ENCODE measurements at places on chromosomes 13 and 19.

- no peak for DNase-seq
These were observed 6.9 kb upstream of the CEACAM5 start for GRCh38 chr19:41701401-41702075.

DNA sequence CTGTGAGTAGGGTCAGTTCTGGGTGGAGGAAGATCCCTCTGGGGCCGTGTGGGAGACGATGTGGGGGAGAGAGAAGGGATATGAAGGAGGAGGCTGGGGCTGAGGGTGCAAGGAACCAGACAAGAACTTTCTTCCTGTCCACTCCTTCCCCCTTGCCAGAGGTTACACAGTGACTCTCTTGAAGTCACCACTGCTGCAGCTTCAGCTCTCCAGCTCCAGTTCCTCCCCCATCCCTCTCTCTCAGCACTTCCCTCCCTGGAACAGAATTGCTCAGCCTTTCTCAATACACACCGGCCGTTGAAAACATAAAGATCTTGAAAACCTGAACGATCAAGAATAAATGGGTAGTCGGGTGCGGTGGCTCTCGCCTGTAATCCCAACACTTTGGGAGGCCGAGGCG, 5.1 kb downstream of the ZSWIM9 start:
- DNase-seq, result no peak

DNA sequence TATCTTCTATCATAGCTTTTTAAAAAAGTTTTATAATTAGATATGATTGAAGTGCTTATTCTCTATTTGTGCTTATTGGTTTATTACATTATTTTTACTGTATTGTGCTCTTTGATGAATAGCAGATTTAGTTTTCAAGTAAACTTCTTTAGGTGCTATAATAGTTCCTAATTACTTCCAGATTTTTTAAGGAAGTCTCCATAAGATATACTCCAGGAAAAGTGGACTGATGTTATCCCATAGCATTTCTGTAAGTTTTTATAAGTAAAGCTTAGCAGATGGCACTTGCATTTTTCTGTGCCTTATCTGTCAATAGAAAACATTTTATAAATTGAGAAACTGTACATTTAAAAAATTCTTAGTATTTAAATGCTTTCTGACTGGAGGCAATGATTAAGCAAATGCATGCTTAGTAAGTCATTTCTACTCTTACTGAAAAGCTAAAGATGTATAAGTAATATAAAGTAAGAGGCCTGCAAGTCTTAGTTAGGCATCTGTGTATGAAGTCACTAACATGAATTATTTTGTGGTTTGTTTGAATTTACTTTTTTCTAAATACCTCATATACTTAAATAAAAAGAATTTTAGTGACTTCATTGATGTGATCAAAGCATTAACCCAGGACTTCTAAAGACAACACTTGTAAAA, 182.8 kb downstream of the MAB21L1 start:
- no peak for DNase-seq

GRCh38 chr13:29465741-29466293, 129.7 kb downstream of the SLC7A1 start:
- DNase-seq, result no peak

- peak; percentile 41 for DNase-seq
These were observed 42.1 kb downstream of the NAA16 start for GRCh38 chr13:41352935-41353840.

- no peak for DNase-seq
These were observed 8.9 kb downstream of the PIP5K1C start for GRCh38 chr19:3691372-3691716.

DNA sequence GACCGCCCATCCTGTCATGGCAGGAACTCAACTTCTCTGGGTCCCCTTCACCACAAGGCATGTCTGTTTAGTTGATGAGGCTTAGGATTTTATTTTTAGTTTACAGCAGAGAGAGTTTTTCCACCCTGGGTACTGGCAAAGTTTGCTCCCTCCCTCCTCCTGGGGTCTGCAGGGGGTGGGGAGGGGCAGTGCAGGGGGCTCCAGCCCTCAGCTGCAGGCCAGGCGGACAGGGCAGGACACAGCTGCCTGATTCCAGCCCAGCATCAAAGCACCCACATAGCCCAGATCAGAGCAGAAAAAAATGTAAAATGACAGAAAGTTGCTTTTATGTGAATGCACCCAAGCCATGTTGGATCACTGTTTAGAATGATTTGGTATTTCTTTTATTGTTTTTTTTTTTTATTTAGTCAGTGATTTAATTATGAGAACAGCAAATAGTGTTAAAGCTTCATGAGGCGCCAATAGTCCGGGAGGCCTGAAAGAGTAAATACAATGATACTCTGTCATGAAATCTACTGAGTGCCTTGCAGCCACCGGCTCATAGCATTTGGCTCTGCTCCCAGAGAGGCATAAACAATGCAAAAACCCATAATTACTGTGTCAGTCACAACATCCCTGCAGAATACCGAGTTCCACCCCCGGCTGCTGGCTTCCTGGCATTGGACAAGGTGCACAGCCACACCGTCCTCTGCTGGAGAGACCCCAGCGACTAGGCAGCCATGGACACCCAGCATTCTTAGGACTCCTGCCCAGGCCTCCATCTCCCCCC, 923.5 kb downstream of the UQCRFS1 start:
- no peak for DNase-seq

GRCh38 chr13:40205771-40206240, 460.6 kb downstream of the FOXO1 start:
- no peak for DNase-seq

GRCh38 chr19:4831304-4831978, at the start of gene TICAM1:
TSS of gene TICAM1 (minus strand) at chr19:4831712. CDS start at chr19:4818377, 13,335 bp downstream.
- DNase-seq, result peak; percentile 78

GRCh38 chr13:23777575-23777870, 111.7 kb downstream of the MIPEP start:
- no peak for DNase-seq

DNA sequence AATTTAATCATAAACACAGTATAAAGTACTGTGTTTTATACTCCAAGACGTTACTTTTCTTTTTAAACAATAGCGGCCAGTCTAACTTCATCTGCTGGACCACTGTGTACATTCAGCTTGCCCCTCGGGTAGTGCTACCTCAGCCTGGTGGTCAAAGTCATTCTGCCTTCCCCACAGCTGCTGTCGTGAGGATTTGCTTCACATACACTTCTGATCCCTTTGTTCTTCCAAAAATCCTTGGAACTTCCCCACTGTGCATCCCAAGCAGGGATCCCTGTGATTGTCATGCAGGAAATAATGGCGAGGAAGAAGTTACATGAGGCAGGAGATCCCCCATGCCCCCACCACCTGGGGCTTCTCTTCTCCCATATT, 234.9 kb upstream of the STARD13 start:
- no peak for DNase-seq

- no peak for DNase-seq
These were observed 31.7 kb upstream of the USP29 start for GRCh38 chr19:57088133-57088532.

- DNase-seq, result no peak
These were observed 1661.6 kb downstream of the SLITRK1 start for GRCh38 chr13:82220641-82221040.

GRCh38 chr13:40784540-40784939, 4.9 kb upstream of the SLC25A15 start:
- no peak for DNase-seq

DNA sequence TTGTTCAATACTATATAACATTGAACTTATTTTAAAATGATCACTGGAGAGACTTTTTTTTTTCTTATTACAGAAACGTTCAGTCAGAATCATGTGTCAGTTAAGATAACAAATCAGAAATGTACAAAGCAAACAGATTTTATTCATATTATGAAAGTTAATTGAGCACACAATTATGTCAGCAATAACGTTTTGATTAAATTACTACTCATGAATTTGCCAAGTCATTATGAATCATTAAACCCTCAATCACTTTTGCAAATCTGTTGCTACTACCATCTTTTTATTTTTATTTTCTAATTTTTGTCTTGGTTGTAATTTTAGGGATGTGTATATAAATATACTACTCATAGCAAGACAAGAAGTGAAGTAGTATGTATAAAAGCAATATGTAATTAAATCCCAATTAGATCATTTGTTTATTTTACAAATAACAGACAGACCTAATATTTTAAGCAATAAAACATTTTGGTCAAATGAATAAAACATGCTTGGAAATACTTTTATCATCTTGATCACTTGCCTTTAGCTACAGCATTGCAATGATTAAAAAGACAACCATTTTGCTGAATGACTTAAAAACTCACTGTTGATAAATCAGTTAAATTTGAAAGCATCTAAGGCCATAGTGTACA, 893.4 kb upstream of the MIR17HG start:
- DNase-seq, result no peak

DNA sequence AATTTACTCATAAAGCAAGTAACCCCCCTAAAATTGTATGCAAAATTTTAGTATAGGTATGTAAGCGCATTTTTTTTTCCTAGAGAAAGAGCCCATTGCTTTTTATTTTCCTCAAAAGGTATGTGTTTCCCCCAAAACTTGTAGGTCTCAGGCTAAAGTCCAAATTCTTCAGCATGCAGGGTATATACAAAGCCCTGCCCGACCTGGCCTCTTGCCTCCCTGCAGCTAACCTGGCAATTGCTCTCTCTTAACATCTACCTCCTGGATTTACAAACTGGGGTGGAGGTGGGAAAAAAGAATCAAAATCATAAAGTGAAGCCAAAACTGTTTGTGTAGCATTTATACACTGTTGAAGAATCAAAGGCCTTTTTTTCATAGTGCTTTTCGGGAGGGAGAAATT, 107.8 kb downstream of the KCNRG start:
- DNase-seq, result no peak

DNA sequence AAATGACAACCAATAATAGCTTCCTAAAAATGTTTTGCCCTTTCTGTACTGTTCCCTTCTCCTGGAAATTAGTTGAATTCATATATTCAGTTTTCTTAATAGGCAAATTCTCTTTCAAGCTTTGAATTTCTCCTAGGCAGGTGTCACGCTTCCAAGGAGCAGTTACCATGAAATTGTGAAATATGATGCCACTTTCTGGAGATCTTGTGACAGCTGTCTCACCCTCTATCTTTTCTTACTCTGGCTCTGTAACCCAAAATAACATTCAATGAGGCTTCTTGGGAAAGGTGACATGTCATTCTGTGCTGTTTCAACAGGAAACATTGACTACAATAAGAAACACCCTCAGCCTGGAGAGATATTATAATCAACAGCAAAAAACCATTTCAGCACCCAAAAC, 80.3 kb upstream of the MRI1 start:
- DNase-seq, result no peak

- DNase-seq, result no peak
These were observed 863.9 kb upstream of the GPC6 start for GRCh38 chr13:92362717-92363116.

DNA sequence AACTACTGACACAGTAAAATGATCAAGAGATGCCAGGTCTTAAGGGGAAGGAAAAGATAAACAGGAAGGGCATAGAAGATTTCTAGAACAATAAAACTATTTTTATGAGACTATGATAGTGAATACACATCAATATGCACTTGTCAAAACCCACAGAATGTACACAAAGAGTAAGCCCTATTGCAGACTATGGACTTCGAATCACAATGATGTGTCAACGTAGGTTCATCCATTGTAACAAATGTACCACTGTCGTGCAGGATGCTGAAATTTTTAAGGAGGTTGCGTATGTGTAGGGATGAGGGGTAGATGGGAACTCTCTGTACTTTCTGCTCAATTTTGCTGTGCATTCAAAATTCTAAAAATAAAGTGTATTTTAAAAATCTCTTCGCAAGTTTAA, 171.9 kb downstream of the KLF12 start:
- DNase-seq, result no peak
